ENCODE measurements at places on chromosomes 5 and 9.

DNA sequence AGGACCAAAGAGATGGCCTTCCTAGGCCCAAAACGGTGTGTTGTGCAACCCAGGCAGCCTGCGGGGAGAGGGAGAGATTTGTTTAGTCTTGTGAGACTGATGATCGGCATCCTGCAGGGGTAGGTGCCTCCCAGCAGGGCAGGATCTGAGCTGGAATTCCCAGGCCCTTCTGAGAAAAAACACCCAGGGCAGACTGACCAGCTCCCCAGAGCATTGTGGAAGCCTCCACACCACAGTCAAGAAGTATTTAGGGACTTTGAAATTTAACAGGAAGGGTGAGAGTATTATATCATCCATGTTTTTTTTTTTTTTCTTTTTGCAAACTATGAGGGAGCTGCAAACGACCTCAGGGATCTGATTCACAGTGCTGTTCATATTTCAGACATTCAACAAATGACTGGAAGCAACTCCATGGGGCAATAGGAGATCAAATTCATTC lies 104.5 kb upstream of the LHFPL2 start:
- DNase-seq = no peak

GRCh38 chr9:79742110-79742721 lies 170.5 kb downstream of the TLE4 start:
- DNase-seq = no peak

- DNase-seq = no peak
These were observed 109.0 kb upstream of the PCAT7 start for GRCh38 chr9:94445863-94446262.

GRCh38 chr9:115913696-115914095 lies 239.9 kb upstream of the PAPPA start:
- no peak for DNase-seq

DNA sequence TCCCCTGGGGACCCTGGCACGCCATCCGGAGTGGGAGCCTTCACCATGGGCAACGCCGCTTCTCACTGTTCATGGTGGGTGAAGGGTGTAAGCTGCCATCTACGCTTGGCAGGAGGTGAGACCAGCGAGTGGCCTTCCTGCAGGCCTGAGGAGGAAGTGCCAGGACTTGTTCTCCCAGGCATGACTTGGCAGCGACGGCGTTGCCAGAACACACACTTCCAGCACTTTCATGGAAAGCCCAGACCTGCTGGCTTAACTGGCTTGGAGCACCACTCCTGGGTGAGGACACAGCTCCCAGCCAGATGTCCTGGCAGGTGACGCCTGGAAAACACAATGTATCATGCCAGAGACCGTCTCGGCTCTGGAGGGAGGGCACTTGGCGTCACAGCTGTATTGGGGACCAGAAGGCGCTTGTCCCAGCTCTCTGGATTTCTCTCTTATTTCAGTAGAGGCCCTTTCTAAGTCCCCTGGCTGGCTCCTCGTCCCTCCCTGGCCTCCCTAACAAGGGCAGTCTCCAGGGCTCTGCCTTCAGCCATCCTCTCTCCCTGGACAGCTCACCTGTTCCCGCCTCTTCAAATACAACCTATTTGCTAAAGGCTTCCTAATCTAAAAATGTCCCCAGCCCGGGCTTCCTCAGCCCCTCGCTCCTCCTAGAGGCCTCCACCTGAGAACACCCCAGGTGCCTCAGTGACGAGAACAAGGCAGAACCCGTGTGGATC lies 188.3 kb downstream of the OLFM1 start:
- no peak for DNase-seq

DNA sequence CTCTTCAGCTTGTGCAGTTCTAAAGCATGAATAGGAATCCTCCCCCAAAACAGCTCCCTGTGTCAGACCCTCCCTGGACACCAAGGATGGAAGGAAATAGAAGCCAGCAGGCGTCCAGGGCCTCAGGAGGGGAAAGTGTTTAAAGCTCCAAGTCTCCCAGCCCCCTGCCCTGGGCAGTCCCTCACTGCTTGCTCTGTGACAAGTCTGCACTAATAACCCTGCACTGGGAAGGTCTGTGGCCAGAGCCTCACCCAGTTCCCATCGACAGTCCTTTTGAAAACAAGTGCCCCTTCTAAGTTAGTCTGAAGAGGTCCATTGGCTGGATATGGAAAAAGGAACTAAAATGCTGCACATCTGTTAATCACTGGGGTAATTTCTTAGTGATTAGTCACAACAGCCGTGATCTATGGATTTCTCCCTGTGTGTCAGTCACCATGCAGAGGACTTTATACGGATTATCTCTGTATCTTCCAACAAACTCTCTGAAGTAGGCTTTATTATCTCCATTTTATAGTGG lies 195.3 kb downstream of the FBXL7 start:
- no peak for DNase-seq

All from activated T-cell treated with anti-CD3 and anti-CD28 coated beads for 4 hours (primary cell).